Lower leg skin (tissue), 4 donors: ENCODE measurements at places on chromosomes 5 and 9.

GRCh38 chr5:81826128-81826527 is 75.2 kb upstream of the SSBP2 start:
- DNase-seq, result no peak

DNA sequence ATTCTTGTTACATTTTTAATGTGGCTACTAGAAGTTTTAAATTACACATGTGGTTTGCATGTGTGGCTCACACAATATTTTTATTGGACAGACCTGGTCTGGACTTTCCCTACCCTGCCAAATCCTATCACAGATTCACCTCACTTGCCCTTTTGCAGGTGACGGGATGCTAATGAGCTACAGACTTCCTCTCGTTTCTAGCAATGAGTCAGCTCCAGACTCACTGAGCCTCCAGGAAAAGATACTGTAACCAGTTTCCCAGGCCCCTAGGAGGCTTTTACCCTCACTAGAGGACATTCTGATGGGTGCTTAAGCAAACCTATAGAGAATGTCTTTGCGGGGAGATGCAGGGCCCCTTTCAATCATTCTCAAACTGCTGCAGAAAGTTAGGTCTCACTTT is 135.4 kb downstream of the WDR41 start:
- DNase-seq, result no peak

DNA sequence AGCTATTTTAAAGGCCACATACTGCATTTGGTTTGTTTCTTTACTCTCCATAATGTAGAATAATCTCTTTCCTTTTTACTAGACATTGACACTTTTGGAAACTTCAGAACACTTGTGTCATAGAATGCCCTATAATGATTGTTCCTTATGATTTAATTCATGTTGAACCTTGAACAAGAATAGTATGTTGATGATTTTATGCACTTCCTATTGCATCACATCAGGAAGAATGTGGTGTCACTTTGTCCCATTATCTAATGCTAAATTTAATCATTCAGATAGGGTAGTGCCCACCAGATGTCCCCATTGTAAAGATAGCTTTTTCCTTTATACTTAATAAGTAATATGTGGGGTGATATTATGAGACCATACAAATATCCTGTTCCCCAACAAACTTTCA is 19.4 kb upstream of the DEPDC1B start:
- no peak for DNase-seq

DNA sequence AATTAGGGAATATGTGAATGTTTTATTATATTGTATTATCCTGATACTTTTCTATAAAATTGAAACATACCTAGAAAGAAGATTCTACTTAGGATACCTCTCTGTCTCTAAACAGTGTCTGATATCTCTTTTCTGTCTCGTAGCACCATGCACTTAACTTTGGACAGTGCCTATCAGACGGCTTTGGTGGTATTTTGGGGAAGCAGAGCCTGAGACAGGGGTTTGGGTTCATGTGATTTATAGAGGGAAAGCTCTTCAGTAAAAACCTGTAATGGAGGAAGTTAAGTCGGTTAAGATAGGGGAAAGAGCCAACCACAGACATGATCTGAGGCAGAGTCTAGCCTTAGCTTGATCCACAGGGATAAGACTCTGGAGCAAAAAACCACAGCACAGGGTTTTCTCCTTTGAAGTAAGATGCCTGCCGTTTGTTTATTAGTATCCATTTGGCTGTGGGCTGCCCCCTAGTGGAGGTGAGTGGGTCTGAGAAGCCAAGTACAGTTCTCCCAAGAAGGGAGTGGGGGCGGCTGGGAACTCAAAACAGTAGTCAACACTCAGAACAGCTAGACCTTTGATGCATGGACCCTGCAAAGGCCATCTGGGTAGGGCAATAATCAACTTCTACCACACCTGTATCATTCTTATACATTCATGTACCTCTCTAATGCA is 141.2 kb upstream of the ASTN2 start:
- DNase-seq, result no peak

DNA sequence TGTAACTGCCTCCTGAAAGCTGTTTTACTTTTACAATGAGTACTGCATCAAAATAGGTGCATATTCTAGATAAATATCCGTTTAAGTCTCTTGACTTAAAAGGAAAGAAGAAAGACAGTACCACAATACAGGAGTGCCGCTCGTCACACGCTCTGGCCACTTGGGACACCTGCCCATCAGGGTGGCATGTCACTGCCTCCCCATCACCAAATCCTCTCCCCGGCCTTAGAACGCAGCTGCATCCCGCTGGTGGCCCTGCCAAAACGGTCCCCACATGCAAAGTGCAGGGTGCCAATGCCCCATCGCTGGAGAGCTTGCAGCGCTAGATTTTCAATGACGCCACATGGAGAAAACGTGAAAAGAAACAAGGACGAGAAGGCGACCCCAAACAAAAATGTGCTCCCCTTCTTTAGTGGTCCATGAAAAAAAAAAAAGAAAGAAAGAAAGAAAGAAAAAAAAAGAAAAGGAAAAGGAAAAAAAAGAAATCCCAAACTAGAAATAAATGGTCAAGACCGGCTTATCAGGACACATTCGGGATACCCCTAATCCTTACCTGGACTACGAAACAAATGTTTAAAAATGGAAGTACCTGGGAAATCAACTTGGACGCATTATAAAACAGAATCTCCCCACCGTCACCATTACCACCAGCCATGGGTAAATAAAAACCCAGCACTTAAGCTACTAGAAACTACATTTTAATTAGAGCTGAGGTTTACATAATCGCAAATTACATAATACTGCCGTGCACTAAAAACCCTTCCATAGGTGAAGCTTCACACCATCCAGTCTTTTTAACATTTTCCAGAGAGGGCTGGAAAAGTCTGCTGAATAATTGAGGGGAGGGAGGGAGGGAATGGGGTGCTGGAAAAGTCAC is 1.0 kb downstream of the ANKH start:
- peak; percentile 88 for DNase-seq

GRCh38 chr5:124634228-124634739 is 112.2 kb downstream of the ZNF608 start:
- no peak for DNase-seq

DNA sequence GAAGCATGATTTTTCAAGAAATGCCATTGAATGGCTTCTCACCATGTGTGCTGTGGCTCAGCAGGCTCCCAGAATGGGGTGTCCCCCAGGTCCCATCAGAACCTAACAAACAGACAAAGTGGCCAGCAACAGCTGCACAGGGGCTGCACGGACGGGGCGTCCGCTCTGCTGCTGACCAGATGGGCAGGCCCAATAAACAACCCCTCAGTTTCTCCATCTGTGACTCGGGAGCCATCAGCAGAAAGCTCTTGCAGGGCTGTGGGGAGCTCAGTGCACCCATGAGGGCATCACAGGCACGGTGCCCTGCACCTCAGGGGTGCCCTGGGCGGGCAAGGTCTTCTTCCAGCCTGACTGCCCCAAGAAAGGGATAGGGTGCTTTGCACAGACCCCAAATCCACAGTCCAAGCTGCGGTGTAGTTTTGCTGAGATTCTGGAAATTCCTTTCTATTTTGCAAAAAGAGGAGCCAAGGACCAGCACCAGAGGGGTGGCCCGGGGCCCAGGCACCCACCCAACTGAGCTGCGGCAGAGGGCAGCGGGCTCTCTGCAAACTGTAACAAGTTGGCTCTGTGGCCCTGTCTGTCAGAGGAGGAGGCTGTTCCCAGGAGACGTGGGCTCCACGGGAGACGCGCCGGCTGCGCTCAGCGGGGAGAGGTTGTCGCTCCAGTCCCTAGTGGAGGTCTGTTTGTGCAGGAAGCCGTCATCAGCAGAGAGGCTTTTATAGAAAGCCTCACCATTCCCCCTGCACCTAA is 138.7 kb upstream of the PPP1R26 start:
- no peak for DNase-seq

DNA sequence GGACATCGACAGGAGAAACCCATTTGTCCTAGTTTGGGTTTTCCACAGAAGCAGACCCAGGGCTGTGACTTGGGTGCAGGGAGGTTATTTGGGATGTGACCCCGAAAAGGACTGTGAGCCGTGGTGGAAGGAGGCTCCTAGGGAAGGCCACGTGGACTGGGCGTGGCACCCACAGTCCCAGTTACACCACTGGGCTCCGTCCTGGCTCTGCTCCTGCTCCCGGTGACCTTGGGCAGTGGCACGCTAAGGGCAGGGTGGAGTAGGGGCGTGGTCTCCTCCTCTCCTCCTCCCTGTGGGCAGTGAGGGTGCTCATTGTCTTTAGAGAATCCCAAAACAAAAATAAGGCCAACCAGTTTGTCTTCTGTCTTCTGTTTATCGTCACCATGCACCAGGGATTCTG is 190.1 kb downstream of the GADD45G start:
- DNase-seq, result no peak

- DNase-seq, result no peak
These were observed 36.3 kb downstream of the OLFM1 start for GRCh38 chr9:135123773-135124134.

DNA sequence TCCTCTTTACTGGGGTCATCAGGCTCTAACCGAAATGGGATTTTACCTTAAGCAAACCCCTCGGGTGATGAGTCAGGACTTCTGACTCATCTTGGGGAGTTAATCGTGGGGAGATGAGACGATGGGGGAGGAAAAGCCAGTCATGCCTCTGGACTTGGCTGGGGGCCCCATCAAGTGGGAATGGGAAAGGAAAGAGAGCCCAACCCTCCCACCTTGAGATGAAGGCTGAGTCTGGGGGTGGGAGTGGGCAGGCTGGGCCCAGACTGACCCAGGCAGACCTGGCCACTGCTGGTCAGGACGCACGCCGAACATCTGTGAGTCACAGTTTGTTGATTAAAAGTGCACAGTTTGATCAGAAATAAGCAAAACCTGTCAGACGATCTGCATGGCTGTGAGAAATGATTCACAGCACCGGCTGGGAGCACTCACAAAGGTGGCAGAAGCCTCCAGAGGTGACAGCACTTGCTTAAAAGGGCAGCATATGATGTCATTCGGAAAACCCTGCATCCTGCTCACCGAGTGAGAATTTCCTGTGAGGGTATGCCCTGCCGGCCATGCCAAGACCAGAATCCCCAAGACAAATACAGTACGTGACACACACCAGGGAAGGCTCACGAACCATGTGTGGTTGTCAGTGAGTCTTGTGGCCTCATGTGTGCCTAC is 50.0 kb upstream of the SLC25A51 start:
- no peak for DNase-seq

DNA sequence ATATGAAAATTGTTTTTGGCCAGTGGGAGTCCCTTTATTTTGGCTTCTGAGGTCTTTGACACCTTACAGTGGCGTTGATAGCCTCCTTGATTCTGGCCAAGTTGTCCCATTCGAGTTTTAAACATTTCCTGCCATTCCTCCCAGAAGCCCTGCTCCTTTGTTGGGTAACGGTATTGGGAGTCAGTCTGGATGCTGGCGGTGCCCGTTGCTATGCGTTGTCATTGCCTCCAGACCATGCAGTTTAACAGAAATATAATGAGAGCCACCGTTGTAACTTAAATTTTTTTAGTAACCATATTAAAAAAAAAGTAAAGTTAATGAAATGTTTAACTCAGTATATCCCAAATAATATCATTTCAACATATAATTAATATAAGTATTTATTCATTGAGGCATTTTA is 35.0 kb downstream of the GALNT12 start:
- no peak for DNase-seq

DNA sequence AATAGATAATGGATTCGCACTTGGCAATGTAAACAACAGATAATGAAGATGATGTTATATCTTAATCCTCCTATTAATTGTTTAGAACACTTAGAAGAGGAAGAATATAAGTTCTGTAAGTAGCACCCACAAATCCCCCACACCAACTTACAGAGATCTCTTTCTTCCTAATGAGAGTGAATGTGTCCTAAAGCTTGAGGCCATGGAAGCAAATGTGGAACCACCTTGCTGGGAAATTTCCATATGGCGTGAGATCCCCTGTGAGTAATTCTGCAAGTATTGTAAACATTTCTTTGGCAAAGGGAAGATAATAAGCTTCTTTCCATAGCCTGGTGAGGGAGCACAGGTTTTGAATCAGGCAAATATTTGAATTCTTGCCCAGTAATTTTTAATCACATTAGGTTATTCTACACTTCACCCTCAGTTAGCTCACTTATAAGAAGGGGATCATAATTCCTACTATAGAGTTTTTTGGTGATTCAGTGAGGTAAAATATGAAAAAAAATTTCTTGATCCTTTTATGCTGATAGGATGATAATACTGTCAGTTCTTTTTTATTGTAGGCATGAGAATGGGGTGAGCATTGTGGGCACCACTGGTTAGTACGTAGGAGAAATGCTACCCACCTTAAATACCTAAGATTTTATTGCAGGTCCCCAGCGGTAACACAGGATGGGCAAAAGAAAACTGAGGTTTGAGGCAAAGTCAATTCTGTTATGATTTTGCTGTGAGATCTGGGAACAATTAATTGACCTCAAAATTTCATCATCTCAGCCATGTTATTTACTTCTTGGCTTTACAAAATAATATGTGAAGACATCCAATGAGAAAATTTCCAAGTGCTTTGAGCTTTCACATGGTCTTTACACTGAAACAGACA is 574.8 kb downstream of the PSAT1 start:
- no peak for DNase-seq

- no peak for DNase-seq
These were observed 345.7 kb upstream of the PCSK5 start for GRCh38 chr9:75544815-75545214.

GRCh38 chr5:108810717-108811116 is 63.0 kb downstream of the FER start:
- no peak for DNase-seq
